NAMALWA (cell line): ENCODE measurements at places on chromosomes 6 and 20.

- no peak for DNase-seq
Measured at GRCh38 chr6:83314693-83315092, 116.2 kb downstream of the ME1 start.

DNA sequence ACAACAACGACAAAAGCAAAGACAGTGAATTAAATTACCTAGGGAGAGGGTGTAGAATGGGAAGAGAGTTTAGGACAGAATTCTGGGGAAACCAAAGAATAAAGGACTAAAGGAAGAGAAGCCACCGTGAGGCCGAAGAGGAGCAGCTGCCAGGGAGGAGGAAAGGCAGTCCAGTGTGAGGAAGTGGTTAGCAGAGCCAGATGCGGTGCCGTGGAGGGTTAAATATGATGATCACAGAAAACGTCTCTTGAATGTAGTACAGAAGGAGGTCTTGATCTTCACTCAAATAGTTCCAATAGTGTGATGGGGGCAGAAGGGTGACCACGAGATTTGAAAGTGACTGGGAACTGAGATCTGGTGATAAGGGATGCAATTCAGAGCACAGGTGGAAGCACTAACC, 67.7 kb downstream of the TMEM244 start:
- no peak for DNase-seq

- no peak for DNase-seq
Measured at GRCh38 chr6:4794140-4794707, 18.0 kb downstream of the CDYL start.

DNA sequence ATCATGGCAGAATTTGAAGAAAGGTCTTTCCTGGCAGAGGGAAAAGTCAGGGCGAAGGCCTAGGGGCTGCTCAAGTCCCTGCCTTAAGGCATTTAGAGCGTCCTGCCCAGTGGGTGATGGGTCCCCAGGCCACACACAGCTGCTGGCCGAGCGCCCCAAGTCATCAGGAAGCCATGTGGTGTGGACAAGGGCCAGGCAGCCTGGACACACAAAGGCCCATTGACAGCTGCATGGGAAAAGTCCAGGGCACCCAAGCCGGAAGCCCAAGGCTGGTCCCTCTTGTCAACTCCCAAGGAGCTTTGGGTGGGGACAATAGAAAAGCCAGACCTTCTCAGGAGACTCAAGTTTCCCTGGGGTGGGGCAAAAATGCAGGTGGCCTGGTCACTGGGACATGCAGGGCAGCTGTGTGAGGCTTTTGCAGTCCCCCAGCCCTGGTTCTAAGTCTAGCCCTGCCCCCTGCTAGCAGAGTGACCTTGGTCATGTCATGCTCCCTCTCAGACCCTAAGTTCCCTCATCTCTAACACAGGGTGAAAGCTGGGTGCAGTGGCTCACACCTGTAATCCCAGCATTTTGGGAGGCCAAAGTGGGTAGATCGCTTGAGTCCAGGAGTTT, 44.3 kb upstream of the PTGIS start:
- DNase-seq = no peak

DNA sequence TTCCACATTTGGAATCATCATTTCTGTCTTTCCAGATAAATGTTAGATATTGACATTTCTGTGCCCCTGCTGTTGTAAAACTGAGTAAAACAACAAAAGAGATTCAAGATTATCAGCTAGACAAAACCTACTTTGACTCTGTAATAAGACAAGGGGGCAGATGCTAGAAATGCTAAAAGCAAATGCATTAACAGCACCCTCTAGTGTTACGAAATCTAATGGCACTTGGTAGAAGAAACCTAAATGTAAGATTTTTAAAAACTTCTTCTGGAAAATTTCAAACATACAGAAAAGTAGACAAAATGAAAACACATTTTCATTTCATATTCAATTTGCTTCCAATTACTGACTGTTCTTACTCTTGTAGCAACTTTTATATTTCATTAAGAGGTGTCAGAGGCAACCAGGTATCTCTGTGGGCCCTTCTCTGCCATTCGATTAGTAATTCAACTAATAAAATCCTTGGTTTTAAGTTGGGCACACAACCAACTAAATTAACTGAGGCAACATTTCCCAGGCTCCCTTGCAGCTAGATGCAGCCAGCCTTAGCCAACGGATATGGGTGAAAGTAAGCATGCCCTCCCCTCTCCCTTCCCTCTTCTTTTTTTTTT, 45.0 kb downstream of the SLC23A2 start:
- DNase-seq = peak; percentile 83

DNA sequence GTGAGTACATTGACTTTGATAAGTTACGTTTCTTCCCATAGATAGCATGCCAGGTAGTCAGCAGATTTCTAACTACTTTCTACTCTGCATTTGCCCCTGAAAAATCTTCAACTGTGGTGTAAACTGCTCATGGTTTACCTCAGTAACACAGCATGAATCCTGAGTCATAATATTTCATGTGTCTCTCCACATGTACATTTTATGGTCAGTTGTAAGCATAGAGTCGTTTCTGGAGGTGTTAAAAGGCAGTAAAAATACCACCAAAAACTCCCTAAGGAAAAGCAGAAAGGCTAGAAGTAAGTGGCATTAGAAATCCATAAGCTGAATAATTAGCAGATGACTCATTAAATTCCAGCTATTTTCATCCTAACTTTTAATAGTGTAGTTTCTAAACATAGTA, 4.1 kb upstream of the GPR63 start:
- no peak for DNase-seq

DNA sequence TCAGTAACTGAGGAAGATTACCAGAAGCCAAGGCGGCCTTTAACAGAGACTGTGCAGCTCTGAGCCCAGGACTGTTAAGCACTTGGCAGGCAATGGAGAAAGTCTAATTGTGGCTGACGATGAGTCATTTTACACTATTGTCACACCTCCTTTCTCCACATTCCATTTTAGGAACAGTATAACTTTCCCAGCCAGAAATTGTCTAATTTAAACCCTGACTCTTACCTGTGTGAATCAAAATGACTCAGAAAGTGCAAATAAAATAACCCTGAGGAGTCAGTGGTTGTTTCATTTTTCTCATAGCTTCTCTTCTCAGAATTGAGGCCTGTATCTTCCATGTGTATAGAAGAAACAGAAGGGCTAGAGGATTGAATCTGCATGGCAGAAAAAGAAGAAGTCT, 40.0 kb upstream of the OPN5 start:
- DNase-seq = no peak

GRCh38 chr6:125812394-125813292, 21.9 kb downstream of the NCOA7 start:
- DNase-seq = no peak

GRCh38 chr6:149340200-149340599, 22.7 kb downstream of the TAB2 start:
- DNase-seq = no peak

DNA sequence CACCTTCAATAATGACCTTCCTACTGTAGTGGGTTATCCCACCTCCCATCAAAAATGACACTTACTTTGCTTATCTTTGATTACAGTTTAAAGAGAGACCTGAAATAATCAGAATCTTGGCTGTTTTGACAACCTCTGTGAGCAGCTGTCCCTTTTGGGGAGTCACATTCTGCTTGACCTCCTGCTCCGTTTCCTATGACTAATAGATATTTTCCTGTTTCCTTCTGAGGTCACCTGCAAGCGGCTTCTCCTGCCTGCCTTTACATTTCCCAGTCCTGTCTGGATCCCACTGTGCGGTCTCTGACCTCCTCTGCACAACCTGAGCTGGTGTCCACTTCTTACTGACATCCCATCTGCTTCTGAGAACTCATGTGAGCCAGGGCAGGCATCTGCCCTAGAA, 54.2 kb downstream of the TRAM2 start:
- DNase-seq = no peak

DNA sequence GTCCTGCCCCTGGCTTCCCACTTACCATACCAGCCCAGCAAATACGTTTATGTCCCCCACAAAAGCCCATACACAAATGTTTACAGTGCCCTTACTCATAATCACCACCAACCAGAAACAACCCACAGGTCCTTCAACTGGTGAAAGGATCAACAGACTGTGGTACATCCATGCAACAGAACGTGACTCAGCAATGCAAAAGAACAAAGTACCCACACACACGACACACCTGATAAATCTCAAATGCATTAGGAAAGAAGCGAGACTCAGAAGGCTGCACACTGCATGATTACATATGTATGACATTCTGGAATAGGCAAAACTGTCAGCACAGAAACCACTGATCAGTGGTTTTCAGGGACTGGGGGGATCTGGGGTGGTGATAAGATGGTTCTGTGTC, 20.5 kb downstream of the NCR2 start:
- no peak for DNase-seq

GRCh38 chr6:103672169-103672568, 1187.5 kb downstream of the HACE1 start:
- peak; percentile 23 for DNase-seq

GRCh38 chr6:83962582-83962981, 71.0 kb upstream of the MRAP2 start:
- no peak for DNase-seq

DNA sequence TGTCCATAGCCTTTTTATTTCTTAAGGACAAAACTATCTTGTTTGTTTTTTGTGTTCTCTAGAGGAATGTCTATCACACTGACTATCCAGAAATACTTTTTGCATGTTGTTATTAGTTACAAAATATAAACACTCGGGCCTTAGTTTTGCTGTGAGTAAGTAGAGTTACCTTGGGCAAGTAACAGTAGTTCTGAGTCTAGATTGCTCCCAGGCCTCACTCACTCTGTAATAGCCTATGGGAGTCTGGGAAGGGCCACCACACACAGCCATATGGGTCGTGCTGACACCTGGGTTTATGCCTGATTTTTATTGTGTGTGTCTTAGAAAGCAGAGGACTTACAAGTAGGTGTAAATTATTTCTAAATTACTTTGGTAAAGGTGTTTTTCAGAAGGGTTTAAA, 185.8 kb downstream of the TMEM242 start:
- no peak for DNase-seq

DNA sequence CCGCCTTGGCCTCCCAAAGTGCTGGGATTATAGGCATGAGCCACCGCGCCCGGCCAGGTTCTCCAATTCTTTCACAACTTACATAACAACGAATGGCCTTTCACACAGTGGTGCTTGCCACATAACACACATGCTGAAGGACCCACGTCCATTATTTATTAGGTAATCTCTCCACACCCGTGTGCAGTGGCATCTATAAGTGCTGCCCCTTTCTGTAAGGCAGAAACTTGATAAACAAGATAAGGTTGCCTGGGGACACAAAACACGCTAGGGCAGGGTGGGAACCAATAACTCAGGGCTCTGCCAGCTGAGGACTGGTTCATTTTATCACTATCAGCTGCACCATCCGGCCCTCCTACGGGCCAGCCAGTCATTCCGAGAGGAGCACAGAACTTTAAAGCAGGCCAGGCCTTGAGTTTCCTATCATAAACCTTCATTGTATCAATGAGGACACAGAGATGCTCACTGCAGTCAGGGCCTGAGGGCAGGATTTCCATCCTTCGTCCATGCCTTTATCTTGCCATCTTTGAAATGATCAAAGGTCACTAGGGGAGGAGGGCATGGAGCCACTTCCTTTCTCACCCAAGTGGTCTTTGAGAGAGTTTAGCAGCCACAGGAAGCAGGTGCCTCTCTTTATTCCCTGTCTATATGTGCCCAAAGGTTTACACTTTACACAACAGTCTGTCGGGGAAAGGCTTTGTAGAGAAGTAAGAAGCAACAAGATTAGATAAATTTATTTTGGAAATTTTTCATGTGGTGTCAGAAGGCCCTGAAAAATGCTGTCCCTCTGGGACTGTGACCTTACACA, 37.6 kb downstream of the GPLD1 start:
- no peak for DNase-seq

DNA sequence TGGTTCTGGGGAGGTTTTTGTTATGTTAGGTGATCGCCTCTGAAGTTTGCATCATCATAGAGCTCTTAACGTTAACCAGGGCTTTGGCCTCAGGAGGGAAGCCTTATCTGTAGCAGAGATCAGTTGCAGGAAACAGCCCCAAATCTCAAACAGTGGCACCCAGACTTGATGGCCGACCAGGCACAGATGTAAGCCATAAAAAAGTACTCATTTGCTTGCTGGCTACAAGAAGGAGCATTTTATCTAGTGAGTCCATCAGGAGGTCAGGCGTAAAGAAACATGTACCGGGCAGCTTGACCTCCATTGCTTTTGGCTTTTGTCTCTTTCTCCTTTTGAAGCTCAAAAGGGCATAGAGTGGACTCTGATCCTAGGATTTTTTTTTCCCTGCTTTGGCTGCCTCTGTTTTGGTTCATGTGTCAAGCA, 122.3 kb downstream of the CCDC170 start:
- DNase-seq = no peak

DNA sequence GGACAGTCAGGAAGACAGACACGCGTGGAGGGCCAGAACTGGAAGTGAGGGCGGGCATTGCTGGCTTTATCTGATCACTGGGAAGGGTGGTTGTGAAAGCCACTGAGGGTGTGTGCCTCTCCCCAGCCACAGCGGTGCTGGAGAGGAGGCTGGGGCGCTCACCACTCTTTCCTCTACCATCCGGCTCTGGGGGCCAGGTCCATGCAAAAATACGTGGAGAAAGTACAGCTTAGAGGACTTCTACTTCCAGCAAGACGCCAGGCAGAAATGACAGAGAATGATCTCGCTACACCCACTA, 148.8 kb upstream of the RPS6KA2 start:
- no peak for DNase-seq

DNA sequence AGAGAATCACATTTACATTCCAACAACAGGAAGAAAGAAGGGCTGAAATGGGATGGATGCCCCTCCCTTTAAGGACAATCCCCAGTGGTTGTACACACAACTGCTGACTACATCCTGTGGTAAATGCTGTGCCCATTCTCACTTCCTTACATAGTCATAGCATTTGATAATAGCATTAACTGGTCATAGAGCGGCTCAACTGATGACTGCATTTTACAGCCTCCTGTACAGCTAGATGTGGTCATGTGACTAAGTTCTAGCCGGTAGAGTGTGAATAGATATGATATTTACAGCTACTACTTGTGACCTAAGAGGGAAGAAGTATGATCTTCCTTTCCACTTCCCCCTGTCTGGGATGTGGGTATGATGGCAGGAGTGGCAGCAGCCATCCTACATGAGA, 24.7 kb downstream of the KCNK17 start:
- no peak for DNase-seq

DNA sequence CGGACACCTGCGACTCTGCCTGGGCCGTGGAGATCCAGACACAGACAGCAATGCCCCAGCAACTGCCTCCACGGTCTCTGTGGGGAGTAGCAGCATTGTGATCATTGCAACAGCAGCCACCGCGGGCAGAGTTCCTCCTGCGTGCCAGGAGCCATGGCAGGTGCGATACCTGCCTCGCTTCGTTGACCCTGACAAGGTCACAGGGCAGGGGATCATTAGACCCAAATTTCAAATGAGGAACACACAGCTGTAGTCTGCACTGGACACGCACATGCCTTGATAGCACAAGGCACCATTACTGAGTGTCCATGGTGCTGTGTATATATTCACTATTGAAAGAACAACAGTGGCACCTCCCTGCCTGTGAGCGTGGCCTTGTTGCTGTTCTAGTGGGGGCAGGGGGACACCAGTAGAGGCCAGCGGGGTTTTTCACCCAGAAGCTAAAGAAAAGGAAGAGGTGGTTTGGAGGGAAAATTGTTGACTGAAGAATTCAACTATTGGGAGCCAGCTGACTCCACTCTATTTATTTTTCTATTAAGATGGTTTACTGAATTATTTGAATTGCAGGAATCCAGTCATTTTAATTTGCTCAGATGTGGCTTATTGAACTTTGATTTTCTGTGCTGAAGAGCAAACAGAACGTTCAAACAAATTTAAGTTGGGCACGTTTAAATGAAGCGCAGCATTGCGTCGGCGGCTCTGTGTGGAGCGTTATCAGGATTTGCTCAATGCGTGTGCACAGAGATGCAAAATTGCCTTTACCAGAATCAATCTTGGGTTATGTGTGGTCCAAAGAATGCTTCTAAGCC, 60.2 kb upstream of the RPS6KA2 start:
- no peak for DNase-seq

- no peak for DNase-seq
Measured at GRCh38 chr6:15405129-15406068, 159.5 kb downstream of the JARID2 start.
